ENCODE measurements at places on chromosomes 4 and X.

GRCh38 chr4:20847124-20847747 lies 147.0 kb downstream of the PACRGL start:
- DNase-seq: no peak

DNA sequence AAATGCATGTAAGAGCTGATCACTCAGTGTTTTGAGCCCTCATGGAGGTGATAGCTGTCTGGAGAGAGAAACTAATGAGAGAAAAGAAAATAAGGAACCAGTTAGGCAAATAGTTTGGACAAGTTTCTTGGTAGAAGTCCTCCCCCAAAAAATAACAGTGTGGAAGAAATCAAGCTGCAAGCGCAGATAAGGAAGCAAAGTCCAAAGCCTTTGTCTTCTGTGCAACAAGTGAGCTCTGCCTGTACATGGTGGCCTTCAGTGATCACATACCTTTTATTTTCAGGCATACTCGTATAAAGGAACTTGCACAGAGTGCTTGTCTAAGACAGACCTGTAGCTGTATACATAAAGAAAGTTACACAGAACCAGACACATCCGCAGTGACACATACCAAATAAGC lies 2.5 kb upstream of the UGT2A3 start:
- DNase-seq: no peak

DNA sequence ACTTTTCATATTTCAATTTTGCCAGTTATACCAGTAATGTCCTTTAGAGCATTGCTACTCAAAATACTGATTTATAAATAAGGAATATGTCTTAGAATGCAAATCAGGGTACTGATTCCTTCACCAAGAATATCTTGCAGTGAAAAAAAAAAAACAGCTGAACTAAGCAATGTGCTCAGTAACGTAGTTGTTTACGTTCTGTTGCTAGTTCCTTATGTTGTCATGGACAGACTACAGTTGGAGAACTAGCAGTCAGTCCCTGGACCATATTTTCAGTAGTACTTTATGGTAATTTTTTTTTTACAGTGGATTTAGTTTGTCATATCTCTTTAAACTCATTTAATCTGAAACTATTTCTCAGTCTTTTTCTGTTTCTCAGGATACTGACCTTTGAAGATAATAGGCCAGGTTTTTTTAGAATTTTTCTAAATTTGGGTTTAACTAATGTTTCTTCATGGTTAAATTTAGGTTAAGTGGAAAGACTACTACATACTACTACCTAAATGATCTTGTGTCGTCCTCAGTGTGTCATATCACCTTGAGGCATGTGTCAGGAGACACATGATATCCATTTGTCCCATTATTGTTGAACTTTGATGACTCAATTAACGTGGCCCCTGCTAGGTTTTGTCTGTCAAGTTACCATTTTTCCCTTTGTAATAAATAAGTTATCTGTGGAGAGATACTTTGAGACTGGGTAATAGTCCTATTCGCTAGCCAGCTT lies 21.0 kb downstream of the SMARCAD1 start:
- no peak for DNase-seq

DNA sequence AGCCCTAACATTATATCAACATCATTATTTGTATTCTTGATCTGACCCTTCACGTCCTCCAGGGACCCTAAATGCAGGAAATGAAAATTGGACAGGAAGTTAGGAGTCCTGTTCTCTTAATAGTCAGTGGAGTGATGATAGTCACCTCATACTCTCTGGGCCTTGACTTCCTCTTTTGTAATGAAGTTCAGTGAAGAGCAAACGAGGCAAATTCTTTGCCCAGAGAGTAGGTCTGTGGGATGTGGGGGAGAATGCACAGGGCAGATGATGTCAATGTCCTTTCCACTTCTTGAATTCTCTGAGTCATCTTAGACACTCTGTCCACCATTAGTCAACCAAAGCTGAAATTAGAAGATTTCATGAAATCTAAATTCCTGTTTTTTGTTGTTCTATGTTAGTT lies 17.1 kb upstream of the GPRIN3 start:
- no peak for DNase-seq

- no peak for DNase-seq
Observed at GRCh38 chr4:48518143-48518542, 28.1 kb downstream of the ZAR1 start.

DNA sequence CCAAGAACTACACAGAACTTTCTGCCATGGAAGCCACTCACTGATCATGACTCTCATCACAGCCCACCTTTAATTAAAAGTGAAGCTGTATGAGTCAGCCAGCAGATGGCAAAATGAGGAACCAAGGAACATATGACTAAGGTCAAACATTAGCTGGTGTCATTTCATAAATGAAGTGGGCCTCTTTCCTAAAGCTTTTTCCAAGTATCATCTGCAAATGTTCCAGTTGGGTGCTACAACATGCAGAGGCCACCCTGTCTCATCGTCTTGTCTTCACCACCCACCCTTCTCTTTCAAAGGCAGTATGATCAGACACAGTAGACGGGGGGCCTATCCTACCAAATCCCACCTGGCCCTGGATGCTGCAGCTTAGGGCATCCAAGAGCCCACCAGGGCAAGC lies 9.2 kb upstream of the EOLA1 start:
- no peak for DNase-seq

GRCh38 chrX:45860450-45860849 lies 659.8 kb upstream of the DIPK2B start:
- no peak for DNase-seq

DNA sequence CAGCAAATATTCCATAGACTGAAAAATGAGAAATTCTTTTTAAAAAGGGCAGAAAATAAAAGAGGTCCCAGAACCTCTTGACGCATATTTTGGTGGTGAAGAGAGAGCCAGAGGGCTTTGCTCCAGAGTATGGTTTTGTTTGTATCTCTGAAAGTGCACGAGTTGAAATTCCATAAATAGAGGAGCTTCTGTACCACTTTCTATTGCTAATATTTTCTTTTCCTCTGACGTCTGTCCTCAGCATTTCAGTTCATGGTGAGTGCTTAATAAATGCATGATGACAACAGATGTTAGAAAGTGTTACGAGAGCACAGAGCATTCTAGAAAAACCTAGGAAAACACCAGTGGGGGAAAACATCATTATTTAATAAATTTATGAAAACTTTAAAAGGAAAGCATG lies 145.6 kb downstream of the AMELX start:
- DNase-seq: no peak

DNA sequence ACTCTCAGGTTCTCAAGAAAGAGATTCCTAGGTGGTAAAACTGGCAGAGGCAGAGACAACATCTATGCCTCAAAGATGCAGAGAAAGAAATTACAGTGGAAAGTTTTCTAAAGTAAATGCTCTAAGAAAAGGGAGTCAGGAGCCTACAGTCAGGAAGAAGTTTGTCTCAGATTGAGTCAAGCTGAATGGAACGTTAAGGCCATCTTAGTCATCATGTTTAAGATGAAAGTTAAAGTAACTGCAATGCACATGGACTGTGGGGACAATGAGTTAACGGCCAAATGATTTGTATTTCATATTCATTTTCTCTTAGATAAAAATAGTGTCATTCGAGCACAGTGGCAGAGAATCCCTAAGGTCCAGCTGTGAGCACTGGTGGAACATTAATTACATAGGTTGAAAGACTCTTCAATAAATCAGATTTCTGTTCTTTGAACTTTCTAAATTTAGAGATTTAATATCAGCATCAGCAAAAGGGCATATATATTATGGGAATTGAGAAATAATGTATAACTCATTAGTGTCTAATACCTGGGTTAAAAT lies 384.6 kb downstream of the DTHD1 start:
- DNase-seq: no peak

DNA sequence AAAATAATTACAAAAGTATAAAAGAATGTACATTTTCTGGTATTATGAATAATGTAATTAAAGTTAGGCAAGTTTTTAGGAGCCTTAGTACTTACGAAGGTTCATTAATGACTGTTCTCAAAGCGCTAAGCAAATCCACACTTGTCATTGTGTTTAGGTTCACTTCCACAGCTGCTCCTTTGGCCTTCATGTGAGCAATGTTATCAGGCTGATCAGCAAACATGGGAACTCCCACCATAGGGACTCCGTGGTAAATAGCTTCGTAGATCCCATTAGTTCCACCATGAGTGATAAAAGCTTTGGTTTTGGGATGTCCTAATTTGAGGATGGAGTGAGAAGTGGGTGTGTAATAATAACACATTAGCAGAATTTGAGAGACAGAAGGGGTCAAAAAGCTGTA lies 45.1 kb downstream of the UGT2A2 start:
- no peak for DNase-seq

- DNase-seq: no peak
Observed at GRCh38 chrX:70479922-70480659, 35.5 kb downstream of the DLG3 start.

DNA sequence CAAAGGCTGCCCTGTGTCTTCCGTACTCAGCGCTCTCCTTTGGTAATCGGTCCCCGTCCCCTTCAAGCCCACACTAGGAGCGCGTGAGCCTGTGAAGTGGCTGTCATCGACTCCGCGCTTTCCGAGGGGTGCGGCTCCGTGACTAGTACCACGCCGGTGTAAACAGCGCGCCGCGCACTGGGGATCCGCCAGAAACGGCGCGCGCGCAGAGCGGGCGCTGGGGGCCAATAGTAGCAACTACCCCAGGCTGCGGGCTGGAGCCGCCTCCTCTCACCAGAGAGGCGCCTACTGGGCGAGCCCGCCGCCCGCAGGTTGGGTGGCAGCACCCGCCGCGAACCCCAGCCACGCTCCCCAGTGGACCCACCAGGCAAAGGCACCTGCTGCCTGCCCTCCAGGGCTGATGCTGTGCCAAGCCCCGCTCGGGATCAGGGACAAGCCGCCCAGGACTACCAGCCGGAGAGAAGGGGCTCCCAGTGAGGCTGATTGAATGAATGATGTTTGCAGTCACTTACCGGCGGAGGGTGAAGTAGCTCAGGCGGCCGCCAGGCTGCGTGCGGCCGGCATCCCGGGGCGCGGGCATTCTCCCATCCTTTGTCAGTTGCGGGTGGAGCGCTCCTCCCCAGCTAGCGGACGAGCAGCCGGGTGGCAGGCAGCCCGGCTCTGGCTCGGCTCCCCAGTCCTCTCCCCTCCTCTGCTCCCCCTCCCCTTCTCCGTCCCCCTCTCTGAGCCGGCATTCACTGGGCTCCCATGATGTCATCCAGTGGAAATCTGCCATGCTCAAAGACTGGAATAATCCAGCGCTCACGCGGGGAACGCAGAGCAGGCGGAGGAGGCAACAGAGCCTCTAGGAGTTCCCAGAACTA lies 370.3 kb upstream of the SMIM31 start:
- no peak for DNase-seq

DNA sequence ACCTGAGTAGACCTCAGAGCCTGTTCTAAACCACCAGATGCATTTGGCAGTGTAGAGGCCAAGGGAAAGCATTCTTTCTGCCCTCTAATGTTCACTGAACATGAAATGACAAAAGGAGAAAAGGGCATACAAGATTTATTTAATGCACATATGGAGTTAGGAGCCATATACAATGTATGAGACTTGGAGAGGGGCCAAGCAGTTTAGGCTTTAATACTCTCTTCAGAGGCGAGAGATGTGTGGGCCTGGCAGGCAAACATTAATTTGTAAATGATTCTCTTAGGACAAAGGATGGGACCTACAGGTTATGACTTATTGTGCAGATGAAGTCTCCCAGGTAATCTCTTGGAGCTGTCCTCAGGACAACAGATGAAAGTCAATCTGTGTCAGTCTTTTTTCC lies 631.9 kb downstream of the ADGRL3 start:
- no peak for DNase-seq

DNA sequence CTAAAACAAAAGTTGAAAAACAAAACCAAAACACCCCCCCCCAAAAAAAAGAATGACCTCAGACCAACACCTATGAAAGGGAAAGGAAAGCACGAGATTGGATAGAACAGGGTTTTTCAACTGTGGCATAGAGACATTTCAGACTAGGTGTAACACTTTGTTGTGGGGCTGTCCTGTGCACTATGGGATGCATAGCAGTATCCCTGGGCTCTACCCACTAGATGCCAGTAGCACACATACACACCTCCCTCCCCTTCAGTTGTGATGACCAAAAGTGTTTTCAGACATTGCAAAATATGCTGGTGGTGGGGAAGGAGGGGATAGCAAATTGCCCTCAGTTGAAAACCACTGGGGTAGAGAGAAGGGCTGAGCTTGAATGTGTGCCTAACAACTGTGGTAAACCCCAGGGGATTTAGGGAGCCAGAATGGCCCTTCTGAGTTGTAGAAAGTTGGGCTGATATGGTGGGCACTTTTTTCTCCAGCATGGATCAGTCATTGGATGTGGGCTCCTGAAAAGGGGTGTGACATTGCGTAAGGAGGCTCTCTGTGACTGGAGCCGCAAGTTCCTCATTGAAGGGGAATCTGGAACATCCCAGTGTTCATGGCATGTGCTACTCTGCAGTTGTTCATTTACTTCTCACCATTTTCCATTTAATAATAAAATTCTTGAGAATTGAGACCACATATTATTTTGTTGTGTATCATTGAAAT lies 8.8 kb upstream of the GEMIN8 start:
- no peak for DNase-seq

GRCh38 chr4:86594559-86595425 lies 677 bp downstream of the PTPN13 start:
- DNase-seq: no peak

DNA sequence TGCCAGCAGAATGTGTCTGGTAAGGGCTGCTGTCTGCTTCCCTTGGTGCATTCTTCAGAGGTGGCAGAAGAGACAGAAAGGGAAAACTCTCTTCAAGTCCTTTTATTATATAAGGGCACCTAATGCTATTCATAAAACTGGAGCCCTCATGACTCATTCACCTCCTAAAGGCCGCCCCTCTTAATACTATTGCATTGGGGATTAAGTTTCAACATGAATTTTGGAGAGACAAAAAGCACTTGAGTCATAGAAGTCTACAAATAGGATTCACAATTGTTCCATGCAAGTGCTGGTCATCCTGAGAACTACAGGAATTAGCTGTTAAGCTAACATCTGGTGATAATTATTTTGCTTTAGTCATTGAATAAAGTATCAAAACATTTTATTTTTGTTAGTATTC lies 349.5 kb downstream of the HS3ST1 start:
- no peak for DNase-seq

GRCh38 chr4:170420255-170420693 lies 330.5 kb upstream of the AADAT start:
- no peak for DNase-seq

- no peak for DNase-seq
Observed at GRCh38 chr4:117545039-117545438, 459.7 kb upstream of the TRAM1L1 start.

DNA sequence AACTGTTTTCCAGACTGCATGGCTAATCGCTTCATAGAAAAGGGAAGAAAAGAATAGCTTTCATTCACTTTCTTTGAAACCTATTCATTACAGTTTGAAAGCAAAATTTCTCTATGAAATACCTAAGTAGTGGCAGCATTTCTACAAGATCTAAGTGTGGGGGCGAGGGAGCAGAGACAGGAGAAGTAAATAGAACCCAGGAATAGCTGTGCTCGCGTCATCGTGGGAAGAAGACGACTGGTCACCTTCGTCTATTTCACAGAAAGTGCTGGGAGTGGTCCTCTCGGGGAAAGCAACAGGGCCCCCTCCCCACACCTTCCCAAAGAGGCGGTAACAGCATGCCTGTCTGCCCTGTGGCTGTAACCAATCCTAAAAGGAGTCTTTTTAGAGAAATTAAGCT lies 169.9 kb upstream of the NOCT start:
- DNase-seq: no peak

All from stimulated activated CD8-positive, alpha-beta memory T cell treated with anti-CD3 and anti-CD28 coated beads, Interleukin-4, amount 100 ng/mL, for 1 hour (primary cell).